ENCODE measurements at places on chromosomes 5 and 9. TPM values are rescaled to one million over a fixed set of nuclear protein-coding genes. Genes with fewer than 3 reads are reported as not detected.

DNA sequence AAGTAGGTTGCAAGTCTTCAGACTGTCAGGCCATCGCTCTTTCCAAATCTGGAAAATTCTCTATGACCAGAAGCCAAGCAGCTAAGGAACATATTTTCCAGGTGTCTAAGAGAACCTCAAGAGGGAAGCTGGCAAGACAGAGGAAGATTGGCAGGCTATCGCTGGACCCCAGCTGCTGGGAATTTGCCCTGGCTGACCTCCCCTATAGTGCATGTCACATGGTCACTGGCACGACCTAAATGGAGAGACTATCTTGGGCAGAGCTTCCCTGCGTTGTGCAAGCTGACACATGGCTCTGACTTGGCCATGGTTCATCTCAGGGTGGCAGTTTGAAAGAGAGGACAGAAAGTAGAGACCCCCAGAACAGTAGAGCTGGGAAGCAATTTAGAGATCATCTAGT lies 104.9 kb upstream of the ZNF618 start:
- DNase-seq: no peak

GRCh38 chr5:85651731-85652130 lies 966.0 kb upstream of the COX7C start:
- DNase-seq: no peak

GRCh38 chr5:137365126-137365865 lies 133.8 kb downstream of the SPOCK1 start:
- DNase-seq: no peak

GRCh38 chr9:3250741-3251140 lies 275.1 kb downstream of the RFX3 start:
- DNase-seq: no peak

DNA sequence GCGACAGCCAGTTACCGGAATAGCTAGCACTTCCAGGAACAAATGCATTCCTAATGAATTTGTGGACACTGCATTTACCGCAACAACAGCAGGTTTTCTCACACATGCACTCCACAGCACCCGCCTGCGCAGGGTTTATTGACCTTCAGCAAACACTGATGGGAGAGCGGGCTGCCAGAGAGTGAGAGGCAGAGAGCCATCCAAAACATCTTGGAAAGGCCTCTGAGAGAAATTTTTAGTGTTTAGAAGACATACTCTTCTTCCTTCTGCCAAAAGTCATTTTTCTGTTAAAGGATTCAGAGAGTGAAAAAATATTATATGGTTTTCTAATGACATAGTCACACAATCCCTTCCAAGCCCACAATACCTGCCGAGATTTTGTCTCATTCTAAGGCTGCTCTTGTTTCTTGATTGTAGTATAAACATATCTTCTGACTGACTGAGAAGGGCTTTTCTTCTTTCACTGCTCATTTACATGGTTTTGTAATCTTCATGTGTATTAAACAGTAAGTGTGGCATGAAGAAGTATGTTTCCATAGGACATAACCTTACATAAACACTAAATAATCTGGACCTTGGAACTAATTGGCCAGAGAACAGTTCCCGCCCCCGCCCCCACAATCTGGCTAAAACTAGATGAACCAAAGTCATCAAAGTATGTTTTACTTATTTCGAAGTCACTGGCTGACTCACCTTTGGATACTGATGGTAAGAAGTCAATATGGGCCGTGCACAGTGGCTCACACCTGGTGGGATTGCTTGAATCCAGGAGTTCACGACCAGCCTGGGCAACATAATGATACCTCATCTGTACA lies 432.5 kb upstream of the MEF2C start:
- no peak for DNase-seq

DNA sequence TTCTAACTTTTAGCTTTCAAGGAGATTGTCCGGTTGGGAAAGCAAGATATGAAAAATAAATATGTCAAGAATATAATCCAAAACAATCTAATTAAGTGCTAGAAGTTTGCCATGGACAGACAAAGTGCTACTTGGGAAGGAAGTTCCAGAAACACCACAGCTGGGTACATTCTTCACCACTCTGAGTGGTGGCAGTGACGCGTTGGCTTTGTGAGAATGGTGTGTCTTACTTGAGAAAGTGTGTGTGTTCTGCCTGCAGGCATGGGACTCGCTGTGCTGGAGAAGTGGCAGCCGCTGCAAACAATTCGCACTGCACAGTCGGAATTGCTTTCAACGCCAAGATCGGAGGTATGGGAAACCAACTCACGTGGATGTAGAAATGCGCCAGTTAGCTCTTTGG lies 177.2 kb downstream of the PCSK5 start:
- no peak for DNase-seq

DNA sequence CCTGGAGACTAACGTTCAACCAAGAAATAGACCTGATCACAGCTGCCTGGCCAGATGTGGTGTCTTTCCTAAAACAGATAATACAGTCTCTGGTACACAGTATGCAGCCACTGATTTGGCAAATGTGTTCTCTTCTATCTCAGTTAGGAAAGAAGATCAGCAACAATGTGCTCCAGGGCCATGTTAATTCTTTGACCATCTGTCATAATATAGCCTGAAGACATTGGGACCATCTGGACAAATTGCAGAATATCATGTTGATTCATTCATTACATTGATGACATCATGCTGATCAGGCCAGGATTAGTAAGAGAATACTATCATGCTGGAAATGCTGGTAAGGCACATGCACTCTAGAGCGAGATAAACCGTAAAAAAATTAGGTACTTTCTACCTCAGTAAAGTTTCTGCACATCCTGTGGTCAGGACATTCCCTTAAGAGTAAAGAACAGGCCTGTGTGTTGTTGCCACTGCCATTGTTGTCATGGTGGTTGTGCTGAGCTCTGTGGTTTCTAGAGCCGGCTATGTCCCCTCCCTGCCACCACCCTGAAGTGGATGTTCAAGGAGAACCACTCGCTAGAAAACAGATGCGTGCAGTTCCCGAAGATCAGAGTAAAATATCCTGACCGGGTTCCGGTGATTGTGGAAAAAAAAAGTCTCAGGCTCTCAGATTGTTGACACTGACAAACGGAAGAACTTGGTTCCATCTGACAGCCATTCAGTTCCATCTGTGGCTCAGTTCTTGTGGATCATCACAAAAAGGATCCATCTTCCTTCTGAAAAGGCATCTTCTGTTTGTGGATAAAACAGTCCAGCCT lies 6.4 kb upstream of the JMY start:
- no peak for DNase-seq

GRCh38 chr5:131206061-131206460 lies 35.3 kb downstream of the LYRM7 start:
- no peak for DNase-seq

Gene TTC33
- 14.8 TPM for total RNA-seq

GRCh38 chr9:6224393-6225154 lies 9.0 kb downstream of the IL33 start:
- no peak for DNase-seq

GRCh38 chr9:121292801-121293241 lies 24.9 kb downstream of the GSN start:
- no peak for DNase-seq

DNA sequence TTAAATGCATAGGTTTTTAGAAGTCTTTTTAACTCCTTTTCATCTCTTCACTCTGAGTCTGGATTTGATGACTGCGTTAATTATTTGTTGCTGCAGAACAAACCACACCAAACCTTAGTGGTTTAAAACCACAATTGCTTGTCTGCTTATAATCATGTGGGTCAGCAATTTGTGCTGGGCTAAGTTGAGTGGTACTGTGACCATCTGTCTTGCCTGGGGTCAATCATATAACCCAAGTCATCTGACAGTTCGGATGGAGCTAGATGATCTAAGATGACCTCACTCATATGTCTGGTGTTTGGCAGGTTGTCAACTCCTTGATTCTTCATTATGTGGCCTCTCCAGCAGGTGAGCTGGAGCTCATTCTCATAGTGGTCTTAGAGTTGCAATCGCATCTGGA lies 219.1 kb upstream of the ELAVL2 start:
- DNase-seq: no peak

Gene ARL14EPL
- total RNA-seq: not detected

Gene IL17B
- total RNA-seq: not detected

Gene SLC1A1
- total RNA-seq: 2.1 TPM

DNA sequence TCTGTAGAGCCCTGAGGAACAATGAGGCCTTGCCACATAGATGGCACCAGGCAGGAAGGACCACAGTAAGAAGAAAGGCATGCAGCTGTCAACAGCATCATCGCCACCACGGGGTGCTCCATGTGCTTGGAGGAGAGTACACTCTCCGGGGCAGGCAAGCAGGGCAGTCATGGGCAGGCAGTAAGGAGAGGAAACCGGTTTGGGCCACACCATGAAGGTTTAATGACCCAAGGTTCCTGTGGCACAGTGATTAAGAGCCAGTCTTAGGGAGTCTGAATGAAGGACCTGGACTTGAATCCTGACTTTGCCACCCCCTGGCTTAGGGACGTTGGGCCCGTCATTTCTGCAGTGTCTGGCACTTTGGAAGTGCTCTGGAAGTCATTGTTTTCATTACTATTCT lies 80.6 kb upstream of the ZBTB43 start:
- peak; percentile 48 for DNase-seq

GRCh38 chr9:37455884-37456647 lies 9.2 kb downstream of the ZBTB5 start:
- no peak for DNase-seq

Gene CCDC192
- total RNA-seq: not detected

DNA sequence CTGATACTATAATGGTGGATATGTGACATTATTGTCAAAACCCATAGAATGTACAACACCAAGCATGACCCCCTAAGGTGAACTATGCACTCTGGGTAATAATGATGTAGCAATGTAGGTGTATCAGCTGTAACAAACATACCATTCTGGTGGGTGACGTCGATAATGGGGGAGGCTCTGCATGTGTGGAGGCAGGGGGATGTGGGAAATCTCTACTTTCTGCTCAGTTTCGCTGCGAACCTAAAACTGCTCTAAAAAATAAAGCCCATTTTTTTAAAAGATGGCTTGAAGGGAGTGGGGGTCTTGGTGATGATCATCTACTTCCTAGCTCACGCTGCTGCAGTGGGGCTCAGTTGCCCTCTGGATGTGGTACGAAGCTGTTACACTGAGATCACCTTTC lies 51.1 kb downstream of the RASGEF1C start:
- DNase-seq: no peak

- DNase-seq: no peak
Measured at GRCh38 chr5:116709082-116709481, 134.5 kb upstream of the SEMA6A start.
